Thymus (tissue), 14 donors: ENCODE measurements at places on chromosomes 11 and 22. TPM values are rescaled to one million over a fixed set of nuclear protein-coding genes. Genes with fewer than 3 reads are reported as not detected.

- no peak for DNase-seq
- peaks cover 73% of the 10 kb centered on the region for H3K36me3 ChIP-seq
- no peak overlapping the region for H3K4me3 ChIP-seq
- peaks cover 30% of the 10 kb centered on the region for H3K4me1 ChIP-seq
Measured at GRCh38 chr22:37624017-37624365, 15.4 kb downstream of the GGA1 start.

GRCh38 chr11:125373426-125374391, 122.4 kb downstream of the FEZ1 start:
- peaks cover 17% of the 10 kb centered on the region for H3K4me1 ChIP-seq
- H3K36me3 ChIP-seq: no peaks in the 10 kb centered on the region
- H3K27me3 ChIP-seq: no peaks in the 10 kb centered on the region

DNA sequence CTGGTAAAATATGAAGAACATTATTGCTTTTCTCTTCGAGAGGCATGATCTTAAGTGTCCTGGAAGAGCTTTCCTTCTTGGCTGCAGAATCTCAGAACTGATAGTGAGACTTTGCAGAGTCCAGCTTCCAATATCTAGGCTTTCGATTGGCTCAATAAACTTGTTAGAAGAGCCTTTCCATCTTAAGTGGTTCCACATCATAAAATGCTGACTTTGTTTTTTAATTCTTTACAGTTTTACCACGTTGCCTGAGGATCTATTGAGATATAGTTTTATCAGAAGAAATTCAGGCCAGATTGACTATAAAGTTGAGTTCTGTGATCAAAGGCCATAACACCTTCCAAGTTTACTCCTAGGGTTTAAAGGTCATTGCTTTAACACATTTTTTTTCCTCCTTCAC, 15.6 kb upstream of the DNAJB7 start:
- H3K27me3 ChIP-seq: no peaks in the 10 kb centered on the region
- H3K36me3 ChIP-seq: peaks cover 11% of the 10 kb centered on the region
- no peak overlapping the region for H3K27ac ChIP-seq
- H3K4me3 ChIP-seq: no peak overlapping the region

GRCh38 chr11:110621826-110622225, 90.4 kb downstream of the ARHGAP20 start:
- H3K4me1 ChIP-seq: no peaks in the 10 kb centered on the region
- H3K27ac ChIP-seq: no peak overlapping the region
- no peak for DNase-seq
- no peak overlapping the region for H3K4me3 ChIP-seq
- H3K36me3 ChIP-seq: no peaks in the 10 kb centered on the region

DNA sequence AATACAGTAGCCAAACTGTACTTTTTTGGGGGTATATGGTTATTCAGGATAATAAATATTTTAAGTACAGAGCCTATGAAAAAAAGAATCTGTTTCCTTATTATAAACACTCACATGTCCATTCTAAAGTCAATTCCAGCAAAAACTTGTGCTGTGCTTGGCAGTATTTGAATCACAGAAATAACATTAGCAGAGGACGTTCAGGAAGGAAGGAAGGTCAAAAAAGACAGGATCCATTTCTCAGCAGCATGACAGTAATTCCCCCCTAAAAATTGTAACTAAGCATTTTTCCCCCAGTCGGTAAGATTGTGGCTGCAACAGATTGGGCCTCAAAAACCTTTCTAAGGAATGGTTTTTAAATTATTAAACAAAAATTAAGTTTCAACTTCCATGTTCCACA, 124.8 kb downstream of the ATG16L2 start:
- H3K4me1 ChIP-seq: no peaks in the 10 kb centered on the region
- no peak for DNase-seq
- H3K4me3 ChIP-seq: no peak overlapping the region
- H3K27ac ChIP-seq: no peak overlapping the region
- H3K27me3 ChIP-seq: no peaks in the 10 kb centered on the region

GRCh38 chr11:17777086-17777737, 42.6 kb downstream of the KCNC1 start:
- H3K4me3 ChIP-seq: no peak overlapping the region
- no peak overlapping the region for H3K27ac ChIP-seq
- no peak for DNase-seq
- H3K4me1 ChIP-seq: no peaks in the 10 kb centered on the region
- H3K27me3 ChIP-seq: no peaks in the 10 kb centered on the region
- no peaks in the 10 kb centered on the region for H3K36me3 ChIP-seq

GRCh38 chr11:79369055-79369454, 71.8 kb downstream of the TENM4 start:
- no peak overlapping the region for H3K27ac ChIP-seq
- no peaks in the 10 kb centered on the region for H3K36me3 ChIP-seq
- no peak overlapping the region for H3K4me3 ChIP-seq
- DNase-seq: no peak

DNA sequence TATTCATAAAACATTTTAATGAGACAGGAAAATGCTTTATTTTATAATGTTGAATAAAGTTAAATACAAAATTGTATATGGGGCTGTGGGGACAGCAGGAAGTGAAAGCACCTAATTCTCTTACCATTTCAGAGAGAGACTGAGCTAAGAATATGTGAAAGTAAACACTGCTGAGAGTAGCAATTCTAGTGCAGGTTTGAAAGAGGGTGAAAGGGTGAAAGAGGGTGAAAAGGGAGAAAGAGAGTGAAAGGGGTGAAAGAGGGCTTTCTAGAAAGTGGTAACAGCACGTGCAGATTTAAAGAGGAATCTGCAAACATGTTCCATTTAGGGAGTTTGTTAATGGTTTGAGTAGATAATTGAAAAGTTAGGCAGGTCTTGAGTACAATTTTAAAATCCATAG, 652.0 kb upstream of the CCDC90B start:
- H3K27me3 ChIP-seq: no peaks in the 10 kb centered on the region
- H3K27ac ChIP-seq: no peak overlapping the region
- H3K4me1 ChIP-seq: no peaks in the 10 kb centered on the region
- DNase-seq: no peak

GRCh38 chr22:21982338-21982965, at the start of gene TOP3B:
Gene TOP3B, minus strand, starts transcription at chr22:21982787. Its CDS starts 7,078 bp downstream, at chr22:21975709.
- peak; percentile 85 for DNase-seq
- no peaks in the 10 kb centered on the region for H3K36me3 ChIP-seq
- H3K27me3 ChIP-seq: no peaks in the 10 kb centered on the region
- peak within 1 kb of the TSS; percentile 74 for H3K27ac ChIP-seq
- peak within 1 kb of the TSS; percentile 96 for H3K4me3 ChIP-seq
- H3K4me1 ChIP-seq: peaks cover 8% of the 10 kb centered on the region

- H3K27ac ChIP-seq: no peak overlapping the region
- H3K4me3 ChIP-seq: no peak overlapping the region
- peaks cover 2% of the 10 kb centered on the region for H3K27me3 ChIP-seq
- no peaks in the 10 kb centered on the region for H3K4me1 ChIP-seq
- H3K36me3 ChIP-seq: no peaks in the 10 kb centered on the region
Measured at GRCh38 chr22:44360306-44360667, 47.5 kb upstream of the SHISAL1 start.

Gene GAL
- total RNA-seq: 0.42 TPM

Gene RNF214
- 7.1 TPM for total RNA-seq

Gene KCNK4
- total RNA-seq: not detected

Gene GRM5
- total RNA-seq: 0.05 TPM

Gene IRAG1
- 1.7 TPM for total RNA-seq

Gene FAT3
- total RNA-seq: 1.1 TPM
